ENCODE measurements at places on chromosomes 1 and 21.
A peak's percentile ranks its signal among the peaks of the same experiment; 100 is the strongest.

DNA sequence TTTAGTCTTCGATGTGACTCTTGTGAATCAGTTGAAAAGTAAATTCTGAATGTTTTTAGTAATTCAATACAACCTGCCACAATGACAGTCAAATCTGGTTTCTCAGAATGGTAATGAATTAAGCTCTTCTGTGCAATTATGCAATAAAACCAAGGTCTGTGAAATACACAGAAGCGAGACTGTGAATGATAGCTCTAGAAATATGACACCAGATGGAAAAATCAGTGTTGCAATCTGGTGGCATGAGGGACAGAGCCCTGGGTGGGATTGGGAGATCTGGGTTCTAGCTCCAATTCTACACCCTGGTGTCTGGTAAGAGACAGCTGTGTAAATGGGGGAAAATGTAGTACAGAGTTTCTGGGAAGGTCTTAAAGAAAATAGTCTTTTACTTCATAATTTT is 586.4 kb upstream of the ZRANB2 start:
- DNase-seq, result no peak

- no peak for DNase-seq
These were observed 24.1 kb downstream of the METTL13 start for GRCh38 chr1:171805395-171806115.

DNA sequence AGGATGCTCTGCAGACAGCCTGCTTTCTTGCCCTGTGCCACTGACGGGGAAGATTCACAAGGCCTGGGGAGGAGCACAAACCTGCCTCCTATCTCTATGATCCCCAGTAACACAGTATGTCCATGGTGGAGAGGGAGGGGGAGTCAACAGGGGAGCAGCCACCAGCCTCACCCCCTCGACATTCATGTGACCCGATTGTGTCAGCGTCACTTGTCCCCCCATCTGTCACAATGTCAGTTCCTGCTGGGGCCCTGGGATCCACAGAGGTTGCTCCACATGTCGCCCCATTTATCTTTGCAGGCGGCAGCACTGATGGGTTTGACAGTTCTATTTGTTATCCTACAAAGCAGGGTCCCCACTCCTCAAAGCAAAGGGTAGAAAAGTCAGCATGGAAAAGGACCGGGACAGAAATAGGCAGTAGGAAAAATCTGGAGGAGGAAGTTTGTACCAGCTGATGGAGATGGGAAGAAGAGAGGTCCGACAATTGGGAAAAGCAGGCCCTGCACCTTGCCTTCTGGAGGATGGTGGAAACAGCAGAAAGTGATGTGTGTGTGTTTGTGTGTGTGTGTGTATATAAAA is 130.9 kb downstream of the SEC16B start:
- no peak for DNase-seq

- no peak for DNase-seq
These were observed 3.6 kb upstream of the SCMH1 start for GRCh38 chr1:41245659-41246058.

GRCh38 chr1:41417746-41418145 is 56.5 kb downstream of the FOXO6 start:
- no peak for DNase-seq

DNA sequence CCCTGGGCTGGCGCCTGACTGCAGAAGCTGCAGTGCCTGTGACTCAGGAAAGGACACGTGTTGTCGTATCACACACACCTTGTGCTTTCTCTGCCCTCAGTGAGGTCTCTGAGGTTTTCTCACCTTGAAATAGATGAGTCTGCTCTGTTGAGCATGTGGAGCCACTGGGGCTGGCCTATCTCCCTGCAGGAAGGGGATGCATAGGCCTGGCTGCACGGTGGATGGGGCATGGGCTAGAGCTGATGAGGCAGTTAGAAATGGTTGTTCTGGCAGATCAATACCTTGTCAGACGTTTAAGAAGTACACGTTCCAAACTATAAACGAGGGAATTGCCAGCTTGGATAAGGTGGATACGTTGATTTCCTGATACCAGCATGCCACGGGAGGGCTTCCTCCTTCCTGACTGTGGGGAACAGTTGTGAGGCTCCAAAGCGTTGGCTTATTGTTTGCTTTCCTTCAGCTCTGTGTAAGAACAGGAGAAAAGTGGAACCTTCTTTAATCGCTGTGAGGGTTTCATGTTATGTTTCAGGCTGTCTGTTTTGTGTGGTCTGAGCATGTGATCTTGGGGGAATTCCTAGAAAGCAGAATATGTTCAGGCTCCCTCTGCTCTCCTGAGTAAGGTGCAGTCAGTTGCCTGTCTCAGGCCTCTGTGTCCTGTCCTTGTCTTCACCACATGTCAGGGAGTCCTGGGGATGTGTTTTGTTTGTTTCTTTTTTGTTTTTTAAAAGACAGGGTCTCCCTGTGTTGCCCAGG is 44.8 kb downstream of the PCNT start:
- DNase-seq, result no peak

- DNase-seq, result peak; percentile 12
These were observed at the start of gene IL12RB2 for GRCh38 chr1:67307251-67308060. Gene IL12RB2, plus strand, starts transcription at chr1:67307873. Its CDS starts 12,496 bp downstream, at chr1:67320369.

DNA sequence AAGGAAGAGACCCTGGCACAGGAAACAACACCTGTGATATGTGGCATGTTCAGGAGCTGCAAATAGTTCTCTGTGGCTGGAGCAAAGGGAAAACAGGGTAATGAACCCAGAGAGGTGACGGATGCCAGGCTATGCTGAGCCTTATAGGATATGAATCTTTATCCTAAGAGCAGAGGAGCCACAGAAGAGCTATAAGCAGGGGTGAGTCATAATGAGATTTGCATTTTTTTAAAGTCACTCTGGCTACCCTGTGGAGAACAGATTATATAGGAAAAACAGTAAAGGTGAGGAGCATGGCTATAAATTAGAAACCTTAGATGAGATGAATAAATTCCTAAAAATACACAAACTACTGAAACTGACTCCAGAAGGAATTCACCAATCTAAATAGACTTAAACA is 12.8 kb upstream of the MPL start:
- DNase-seq, result no peak

- no peak for DNase-seq
These were observed 54.9 kb downstream of the WDR64 start for GRCh38 chr1:241706967-241707366.

GRCh38 chr21:15421947-15422346 is 307.8 kb upstream of the USP25 start:
- no peak for DNase-seq

GRCh38 chr1:157213836-157214235 is 75.6 kb upstream of the ETV3 start:
- no peak for DNase-seq

GRCh38 chr1:212070720-212071302 is 35.3 kb downstream of the DTL start:
- DNase-seq, result no peak

DNA sequence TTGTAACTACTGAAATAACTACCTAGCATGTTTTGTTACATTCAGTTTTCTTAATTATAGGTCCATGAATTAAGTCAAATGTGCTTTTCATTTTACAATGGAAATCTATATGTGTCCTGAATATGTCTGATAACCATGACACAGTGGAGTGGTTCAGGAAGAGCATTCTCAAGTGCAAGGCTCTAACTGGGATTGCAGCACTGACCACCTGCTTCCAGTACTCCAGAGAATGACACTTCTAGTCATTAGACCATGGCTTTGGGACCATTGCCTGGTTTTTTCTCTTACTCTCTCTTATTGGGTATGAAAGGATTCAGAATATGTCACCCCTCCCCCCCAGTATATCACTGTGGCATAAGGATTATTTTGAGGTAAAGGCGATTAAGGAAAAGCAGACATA is 204.9 kb upstream of the CACYBP start:
- no peak for DNase-seq

DNA sequence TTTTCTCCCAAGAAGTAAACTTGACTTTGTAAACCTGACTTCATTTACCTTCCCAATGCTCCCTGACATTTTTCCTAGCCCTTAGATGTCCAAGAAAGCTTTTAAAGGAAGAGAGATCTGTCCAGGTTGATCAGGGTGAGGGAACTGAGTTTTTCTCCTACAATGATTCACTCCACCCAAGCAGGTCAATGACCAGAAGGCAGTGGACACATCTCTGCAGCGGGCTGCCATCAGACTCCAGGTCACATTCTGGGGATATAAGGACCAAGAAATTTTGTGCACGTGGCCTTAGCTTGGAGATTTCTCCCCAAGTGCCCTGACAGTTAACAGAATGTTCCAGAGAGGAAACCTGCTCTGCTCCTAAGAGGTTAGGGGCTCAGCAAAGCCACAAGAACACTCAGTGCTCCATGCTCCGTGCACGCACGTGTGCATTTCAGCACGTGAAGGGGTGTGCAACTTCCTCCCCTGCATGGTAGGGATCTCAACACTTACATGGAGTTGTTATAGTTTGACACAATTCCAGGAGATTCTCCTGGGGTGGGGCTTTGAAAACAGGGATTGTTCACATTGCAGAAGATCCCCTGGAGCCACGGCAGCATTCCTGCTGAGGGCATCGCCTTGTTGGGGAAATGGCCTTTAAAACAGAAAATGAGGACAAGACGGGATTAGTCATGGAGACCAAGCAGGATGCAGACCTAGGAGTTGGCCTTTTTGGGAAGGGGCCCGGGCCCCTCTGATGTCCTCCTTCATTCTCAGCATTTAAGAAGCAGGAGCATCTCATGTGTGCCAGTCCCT is 9.8 kb downstream of the ABCA4 start:
- no peak for DNase-seq

DNA sequence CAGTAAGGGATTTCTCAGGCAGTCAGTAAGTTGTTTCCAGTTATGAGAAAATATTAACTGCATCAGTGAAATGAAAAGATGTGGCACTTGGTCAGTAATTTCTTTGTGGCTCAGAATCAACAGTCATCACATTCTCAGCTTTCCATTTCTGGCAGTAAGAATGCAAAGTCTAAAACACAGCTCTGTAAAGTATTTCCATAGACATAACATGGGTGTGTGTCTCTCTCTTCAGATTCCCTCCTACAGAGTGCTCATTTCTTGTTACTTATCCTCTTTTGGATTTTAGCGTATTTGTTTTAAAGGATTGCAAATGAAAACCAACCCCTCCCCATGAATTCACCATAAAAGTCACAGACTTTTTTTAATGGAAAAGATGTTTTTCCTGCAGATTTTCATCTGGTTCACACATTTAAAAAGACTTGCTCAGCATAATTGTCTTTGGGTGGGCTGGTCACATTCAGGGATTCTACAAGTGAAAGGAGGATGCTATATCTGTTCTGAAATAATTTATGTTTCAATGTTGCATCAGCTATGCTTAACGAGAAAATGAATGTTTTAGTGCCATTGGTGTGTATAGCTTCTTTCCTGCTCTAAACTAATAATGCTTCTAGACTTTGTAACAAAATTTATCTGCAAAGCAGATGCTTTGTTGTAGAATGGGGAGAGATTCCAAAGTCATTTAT is 34.6 kb upstream of the CD55 start:
- no peak for DNase-seq

DNA sequence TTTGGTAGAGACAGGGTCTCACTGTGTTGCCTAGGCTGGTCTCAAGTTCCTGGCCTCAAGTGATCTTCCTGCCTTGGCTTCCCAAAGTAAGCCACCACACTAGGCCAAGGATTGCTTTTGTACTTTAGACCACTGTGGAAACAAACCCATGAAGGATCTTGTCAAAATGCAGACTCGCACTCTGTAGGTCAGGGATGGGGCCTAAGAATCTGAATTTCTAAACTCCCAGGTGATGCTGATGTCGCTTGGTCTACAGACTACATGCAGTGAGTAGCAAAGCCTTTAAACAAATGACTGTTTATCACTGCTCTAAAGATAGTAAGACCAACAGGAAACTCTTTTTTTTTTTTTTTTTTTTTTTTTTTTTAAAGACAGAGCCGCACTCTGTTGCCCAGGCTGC is 54.1 kb upstream of the MUTYH start:
- DNase-seq, result no peak

- DNase-seq, result no peak
These were observed 10.9 kb downstream of the IER5 start for GRCh38 chr1:181099152-181100014.

DNA sequence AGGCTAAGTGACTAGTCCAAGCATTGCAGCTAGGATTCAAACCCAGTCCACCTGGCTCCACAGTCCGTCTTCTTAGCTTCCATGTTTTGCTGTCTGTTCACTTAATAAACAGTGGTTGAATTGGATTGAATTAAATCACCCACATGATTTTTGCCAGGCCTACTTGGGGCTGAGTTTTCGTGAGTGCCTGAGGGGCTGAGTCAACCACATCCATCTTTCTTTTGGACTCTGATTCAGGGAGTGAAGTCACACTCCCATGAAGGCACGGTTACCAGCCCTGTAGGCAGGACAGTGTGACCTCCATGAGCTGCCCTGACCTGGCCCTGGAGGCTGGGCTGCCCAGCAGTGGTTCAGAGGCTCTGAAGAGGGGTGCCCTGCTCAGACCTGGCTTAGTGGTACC is 123.7 kb downstream of the ACTL8 start:
- no peak for DNase-seq

DNA sequence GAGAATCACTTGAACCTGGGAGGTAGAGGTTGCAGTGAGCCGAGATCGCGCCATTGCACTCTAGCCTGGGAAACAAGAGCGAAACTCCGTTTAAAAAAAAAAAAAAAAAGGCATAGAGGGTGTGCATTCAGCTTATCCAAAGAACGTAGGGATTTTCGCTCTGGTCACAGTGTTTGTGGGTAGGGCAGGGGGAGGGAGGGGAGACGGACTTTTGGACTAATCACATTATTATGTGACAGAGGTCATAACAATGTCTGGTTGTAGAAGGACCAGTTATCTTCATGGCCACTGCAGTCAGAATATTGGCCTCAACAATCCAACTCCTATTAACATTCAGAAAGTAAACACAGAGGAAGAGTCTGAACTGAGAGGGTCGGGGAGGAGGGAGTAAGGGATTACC is 25.7 kb downstream of the RHOU start:
- DNase-seq, result no peak

- no peak for DNase-seq
These were observed 103.5 kb downstream of the RGS7 start for GRCh38 chr1:241253471-241253870.

GRCh38 chr1:247961791-247962190 is 3.2 kb upstream of the OR2AK2 start:
- no peak for DNase-seq

- no peak for DNase-seq
These were observed 31.8 kb upstream of the PDC start for GRCh38 chr1:186492531-186493291.

DNA sequence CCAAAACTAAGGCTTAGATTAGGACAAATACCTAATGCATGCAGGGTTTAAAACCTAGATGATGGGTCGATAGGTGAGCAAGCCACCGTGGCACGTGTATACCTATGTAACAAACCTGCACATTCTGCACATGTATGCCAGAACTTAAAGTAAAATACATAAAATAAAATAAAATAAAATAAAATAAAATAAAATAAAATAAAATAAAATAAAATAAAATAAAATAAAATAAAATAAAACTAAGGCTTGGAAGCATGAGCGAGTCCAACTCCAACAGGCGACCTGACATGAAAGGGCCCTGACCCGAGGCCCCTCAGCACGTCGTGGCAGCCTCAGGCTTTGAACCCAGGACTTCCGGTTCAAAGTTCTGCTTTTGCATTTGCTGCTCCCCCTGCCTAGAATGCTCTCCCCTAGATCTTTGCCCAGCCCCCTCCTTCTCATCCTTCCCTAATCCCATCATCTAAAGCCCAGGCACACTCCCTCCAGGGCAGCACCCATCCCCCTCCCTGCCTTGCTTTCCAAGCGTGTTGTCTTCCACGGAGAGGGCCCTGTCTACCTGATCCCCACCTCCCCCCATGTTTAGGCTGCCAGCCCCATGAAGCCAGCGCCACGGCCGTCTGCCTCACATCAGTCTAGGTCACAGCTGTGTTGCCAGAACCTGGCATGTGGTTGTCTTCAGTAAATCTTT is 64.3 kb downstream of the TAS1R2 start:
- no peak for DNase-seq

- DNase-seq, result no peak
These were observed 95.7 kb upstream of the ZNF648 start for GRCh38 chr1:182157187-182157586.

GRCh38 chr1:206808615-206809014 is 36.3 kb upstream of the IL10 start:
- peak; percentile 35 for DNase-seq

Data from T-helper 17 cell (primary cell).